Cardiac fibroblast (primary cell): ENCODE measurements at places on chromosomes 12 and 14.

DNA sequence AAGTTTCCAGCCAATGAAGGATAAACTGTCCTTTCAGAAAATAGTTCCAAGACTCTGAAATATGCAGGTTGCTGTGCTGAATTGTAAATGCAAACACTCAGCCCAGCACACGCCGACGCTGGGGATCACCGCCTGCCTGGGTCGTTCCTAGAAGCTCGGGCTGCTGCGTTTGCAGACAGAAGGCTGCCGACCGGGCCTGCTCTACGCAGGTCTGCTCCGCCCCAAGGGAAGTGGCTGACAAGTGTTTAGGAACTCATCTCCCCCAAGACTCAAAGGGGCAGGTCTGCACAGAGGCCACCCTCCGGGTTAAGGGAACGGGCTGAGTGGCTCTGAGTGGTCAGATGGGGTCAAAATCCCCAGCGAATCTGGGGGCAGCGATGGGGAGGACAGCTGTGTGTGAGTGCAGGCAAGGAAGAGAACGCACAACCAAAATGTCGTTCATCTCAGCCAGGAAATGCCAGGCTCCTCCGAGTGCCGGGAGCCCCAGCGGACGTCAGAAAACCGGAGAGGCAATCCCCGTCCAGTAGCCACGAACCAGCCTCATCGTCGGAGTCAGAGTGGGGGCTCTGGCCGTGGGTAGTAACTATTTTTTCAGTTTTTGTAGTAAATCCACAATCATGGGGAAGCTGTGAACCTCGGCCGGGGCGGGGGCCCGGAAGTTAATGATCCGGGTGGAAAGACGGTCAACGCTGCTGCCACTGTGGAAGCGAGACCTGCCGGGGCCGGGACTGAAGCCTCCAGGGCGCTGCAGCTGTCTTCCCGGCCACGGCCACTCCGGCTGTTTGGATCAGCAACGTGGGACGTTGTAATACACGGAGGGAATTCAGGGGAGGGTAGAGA is 6.0 kb downstream of the GALNT9 start:
- peak; percentile 8 for DNase-seq

DNA sequence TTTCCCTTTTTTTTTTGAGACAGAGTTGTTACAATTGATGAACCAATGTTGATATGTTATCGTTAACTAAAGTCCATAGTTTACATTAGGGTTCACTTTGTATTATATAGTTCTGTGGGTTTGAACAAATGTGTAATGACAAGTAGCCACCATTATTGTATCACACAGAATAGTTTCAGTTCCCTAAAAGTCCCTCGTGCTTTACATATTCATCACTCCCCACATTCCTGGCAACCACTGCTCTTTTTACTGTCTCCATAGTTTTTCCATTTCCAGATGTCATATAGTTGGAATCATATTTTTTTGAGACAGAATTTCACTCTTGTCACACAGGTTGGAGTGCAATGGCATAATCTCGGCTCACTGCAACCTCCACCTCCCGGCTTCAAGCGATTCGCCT is 12.5 kb downstream of the HSD17B6 start:
- DNase-seq, result no peak

- peak; percentile 27 for DNase-seq
These were observed 19.5 kb downstream of the PTGDR start for GRCh38 chr14:52286661-52287649.

GRCh38 chr14:55328317-55328716 is 57.1 kb downstream of the FBXO34 start:
- peak; percentile 19 for DNase-seq

- DNase-seq, result no peak
These were observed 47.1 kb downstream of the MLXIP start for GRCh38 chr12:122125452-122126341.
